Stimulated activated CD4-positive, alpha-beta T cell treated with anti-CD3 and anti-CD28 coated beads, TNF-alpha, amount 100 ng/mL, for 1 hour (primary cell): ENCODE measurements at places on chromosomes 7 and 10.

DNA sequence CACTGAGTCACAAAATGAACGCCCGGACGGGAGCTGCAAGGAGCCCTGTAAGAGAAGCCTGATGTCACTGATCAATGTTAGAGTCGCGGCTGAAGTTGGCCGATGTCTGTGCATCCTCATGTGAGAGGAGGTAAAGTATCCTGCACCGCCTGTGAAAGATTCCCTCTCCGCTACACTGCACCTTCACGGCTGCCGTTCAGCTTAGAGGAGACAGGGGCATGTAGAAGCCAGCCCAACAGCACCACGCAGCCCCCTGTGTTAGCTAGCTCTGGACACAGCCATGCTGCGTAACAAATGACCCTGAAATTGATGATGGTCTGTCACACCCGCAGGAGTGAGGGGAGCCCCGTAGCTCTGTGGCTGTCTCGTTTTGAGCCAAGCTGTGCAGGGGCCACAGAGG is 81.5 kb upstream of the DIP2C start:
- DNase-seq = no peak

DNA sequence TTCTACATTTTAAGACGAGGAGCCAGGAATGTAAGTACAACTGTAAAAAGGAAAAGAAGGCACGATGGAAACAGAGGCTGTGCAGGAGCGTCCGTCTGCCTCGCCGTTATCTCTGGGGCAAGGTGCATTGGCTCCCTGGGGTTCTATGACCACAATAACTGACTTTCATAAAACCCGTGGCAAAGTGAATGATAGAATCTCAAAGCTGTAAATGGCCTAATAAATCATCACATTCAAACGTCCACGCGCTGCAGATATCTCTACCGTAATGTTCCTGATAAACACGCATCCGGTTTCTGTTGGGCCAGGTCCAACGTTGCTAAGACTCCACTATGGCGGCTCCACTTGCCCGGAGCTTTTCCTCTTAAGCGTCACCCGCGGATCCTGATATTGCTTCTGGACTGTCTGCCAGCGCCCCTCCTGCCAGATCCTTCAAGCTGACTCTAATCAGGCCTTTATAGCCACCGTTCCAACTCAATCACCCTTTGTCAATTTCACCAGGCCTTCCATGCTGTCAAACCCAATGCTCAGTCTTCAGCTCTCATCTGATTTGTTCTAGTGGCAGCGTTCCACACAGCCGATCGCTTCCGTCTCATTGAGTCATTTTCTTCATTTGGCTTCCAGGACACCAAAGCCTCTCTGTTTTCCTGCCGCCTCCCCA is 265.6 kb upstream of the FOXK1 start:
- no peak for DNase-seq

DNA sequence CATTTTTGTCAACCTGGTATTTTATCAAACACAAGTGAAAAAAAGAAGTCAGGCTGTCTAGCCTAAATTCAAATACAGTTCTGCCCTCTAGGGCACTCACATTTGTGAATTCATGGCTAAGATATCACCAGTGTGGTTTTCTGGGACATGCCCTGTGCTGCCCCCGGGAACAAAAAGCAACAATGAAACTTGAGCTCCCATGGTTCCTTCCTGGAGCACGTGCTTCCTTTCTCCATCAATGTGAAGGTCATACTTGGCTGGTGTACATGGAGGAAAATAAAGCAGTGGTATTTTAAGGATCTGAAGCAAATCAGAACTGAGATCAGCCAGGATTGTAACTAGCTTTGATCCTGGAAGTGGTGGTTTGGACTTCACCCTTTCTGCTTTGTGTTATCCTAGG is 128.9 kb upstream of the FRMD4A start:
- DNase-seq = no peak

- no peak for DNase-seq
Measured at GRCh38 chr7:80622541-80622940, 15.9 kb upstream of the CD36 start.
